NCI-H226 (cell line): ENCODE measurements at places on chromosomes 2 and 18.
A peak's percentile ranks its signal among the peaks of the same experiment; 100 is the strongest.

GRCh38 chr2:237889016-237889415, 29.6 kb downstream of the RAMP1 start:
- no peak for DNase-seq

DNA sequence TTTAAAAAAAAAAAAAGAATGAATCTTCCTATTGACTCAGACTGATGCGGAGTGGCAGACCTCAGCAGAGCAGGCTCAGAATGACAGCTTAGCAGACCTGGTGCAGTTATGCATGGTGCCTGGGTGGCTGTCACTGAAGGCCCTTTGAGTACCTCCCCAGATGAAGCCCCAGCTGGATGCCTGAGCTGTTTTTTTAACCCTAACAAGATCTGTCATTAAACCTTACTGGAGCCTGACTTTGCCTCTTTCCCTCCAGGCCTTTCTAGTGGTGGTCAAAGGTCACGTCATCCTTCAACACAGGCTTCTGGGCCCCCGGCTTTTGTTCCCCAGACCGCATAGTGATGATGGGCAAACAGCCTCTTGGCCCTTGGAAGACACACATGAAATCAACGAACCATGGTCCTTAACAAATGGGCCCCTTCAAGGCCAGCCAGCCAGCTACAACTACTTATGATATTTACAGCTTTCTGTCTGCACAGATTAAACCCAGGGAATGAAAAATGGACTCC, 138.3 kb upstream of the CYP1B1 start:
- DNase-seq: no peak

GRCh38 chr2:84495539-84496146, 20.7 kb upstream of the DNAH6 start:
- peak; percentile 31 for DNase-seq

- no peak for DNase-seq
Measured at GRCh38 chr2:30026091-30027055, 105.0 kb upstream of the ALK start.

- no peak for DNase-seq
Measured at GRCh38 chr18:76977684-76978232, 154.8 kb downstream of the MBP start.

DNA sequence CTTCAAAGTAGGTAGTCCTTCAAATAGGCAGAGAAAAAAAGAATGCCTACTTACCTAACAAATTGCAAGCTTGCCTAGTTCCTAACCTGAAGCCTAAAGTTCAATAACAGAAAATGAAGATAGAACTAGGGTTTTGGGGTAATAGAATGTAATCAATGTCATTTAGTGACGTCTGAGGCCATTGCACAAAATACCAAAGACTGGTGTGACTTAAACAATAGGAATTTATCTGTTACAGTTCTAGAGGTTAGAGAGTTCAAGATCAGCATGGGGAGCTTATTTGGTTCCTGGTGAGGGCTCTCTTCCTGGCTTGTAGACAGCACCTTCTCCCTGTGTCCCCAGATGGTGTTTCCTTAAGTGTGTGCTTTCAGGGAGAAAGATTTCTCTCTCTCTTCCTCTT, 4.7 kb upstream of the NPC1 start:
- DNase-seq: no peak

DNA sequence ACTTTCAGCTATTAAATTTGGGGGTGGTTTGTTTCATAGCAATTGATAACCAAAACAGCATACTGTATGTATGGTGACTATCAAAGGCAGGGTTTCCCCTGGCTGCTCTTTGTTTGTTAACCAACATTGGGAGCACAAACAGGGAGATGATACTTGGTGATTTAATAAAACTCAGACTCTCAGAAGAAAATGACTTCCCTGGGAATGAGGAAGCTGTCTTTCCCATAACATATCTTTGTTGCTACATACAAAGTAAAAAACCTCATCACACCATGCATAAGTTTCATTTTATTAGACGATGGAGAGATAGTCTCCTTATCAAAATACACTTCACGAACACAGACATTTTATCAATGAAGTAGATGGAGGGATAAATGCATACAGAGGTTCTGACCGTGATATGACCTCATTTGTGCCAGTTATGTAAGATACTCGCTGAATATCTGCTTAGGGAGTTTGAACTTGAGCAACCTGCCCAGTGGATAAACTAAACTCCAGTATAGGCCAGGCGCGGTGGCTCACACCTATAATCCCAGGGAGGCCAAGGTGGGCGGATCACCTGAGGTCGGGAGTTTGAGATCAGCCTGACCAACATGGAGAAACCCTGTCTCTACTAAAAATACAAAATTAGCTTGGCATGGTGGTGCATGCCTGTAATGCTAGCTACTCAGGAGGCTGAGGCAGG, 3.8 kb upstream of the NFE2L2 start:
- DNase-seq: no peak

- no peak for DNase-seq
Measured at GRCh38 chr18:79402977-79403722, 7.4 kb downstream of the NFATC1 start.

DNA sequence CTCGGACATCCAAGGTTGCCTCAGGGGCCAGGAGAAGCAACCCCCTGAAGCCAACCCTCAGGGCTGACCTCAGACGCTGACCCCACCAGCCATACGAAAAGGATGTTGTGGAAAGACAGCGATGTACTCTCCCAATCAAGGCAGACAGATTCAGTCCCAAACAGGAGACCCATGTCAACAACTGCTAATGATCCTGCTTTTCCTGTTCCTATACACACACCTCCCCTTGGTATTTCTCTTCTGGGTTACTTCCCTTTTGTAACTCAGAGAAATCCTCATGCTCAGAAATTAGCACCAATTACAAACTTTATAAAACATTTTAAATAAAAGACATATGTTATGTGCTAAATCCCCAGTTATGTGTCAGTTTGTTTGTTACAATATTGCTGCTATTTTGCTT, 120.8 kb downstream of the PID1 start:
- DNase-seq: no peak

DNA sequence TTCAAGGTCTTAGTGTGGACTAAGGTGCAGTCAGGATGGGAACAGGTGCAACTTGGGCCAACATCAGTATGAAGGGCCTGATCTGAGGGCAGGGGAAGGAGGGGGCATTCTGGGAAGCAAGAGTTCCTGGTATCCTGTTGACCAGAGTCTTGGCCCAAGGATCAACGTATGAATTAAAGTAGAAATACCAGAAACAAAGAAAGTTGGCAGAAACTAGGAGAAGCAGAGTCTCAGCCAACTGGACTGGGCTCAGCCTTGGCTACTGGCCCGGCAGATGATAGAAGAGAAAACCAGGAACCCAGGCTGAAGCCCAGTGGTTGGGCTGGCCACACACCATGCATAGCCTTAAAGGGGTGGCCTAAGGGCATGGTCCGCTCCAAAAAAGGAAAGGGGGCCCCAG, 2.3 kb downstream of the CETN1 start:
- DNase-seq: no peak

- DNase-seq: no peak
Measured at GRCh38 chr2:240288087-240288521, 147.4 kb upstream of the GPC1 start.
